Sigmoid colon (tissue), 7 donors: ENCODE measurements at places on chromosomes 12 and 14. TPM values are rescaled to one million over a fixed set of nuclear protein-coding genes. Genes with fewer than 3 reads are reported as not detected.

The RAPGEF3 gene
- polyA plus RNA-seq = 4.2 TPM

The KCNJ8 gene
- 6.4 TPM for polyA plus RNA-seq

The VRTN gene
- not detected for polyA plus RNA-seq

The C3AR1 gene
- 9.0 TPM for polyA plus RNA-seq

The COL2A1 gene
- polyA plus RNA-seq = 0.60 TPM

The RPGRIP1 gene
- 0.46 TPM for polyA plus RNA-seq

The CMTM5 gene
- not detected for polyA plus RNA-seq

The ADSS1 gene
- 3.5 TPM for polyA plus RNA-seq

The LRFN5 gene
- under 0.01 TPM for polyA plus RNA-seq

The C1R gene
- 257 TPM for polyA plus RNA-seq

The KRT2 gene
- not detected for polyA plus RNA-seq

The LRP1 gene
- polyA plus RNA-seq = 57.9 TPM

The PTCSC3 gene
- polyA plus RNA-seq = not detected

The CABP1 gene
- polyA plus RNA-seq = 0.92 TPM

The SUSD6 gene
- polyA plus RNA-seq = 10.4 TPM

The TUBA1B gene
- polyA plus RNA-seq = 1,083 TPM

The FBLN5 gene
- 19.5 TPM for polyA plus RNA-seq

The FZD10 gene
- polyA plus RNA-seq = 0.60 TPM

The BEGAIN gene
- 0.90 TPM for polyA plus RNA-seq

The DLK1 gene
- polyA plus RNA-seq = 0.46 TPM

The PTPRQ gene
- polyA plus RNA-seq = not detected

The CRIP2 gene
- polyA plus RNA-seq = 34.2 TPM

The PLCZ1 gene
- polyA plus RNA-seq = not detected

The HOXC4 gene
- 0.38 TPM for polyA plus RNA-seq

The RPL41 gene
- 6,338 TPM for polyA plus RNA-seq

The LTB4R2 gene
- polyA plus RNA-seq = 3.9 TPM

The KRT80 gene
- 0.34 TPM for polyA plus RNA-seq

The GPR162 gene
- 1.8 TPM for polyA plus RNA-seq

The BHLHE41 gene
- 4.8 TPM for polyA plus RNA-seq

The CELA1 gene
- polyA plus RNA-seq = not detected

The TAS2R20 gene
- polyA plus RNA-seq = not detected

The CCDC198 gene
- not detected for polyA plus RNA-seq

The PARPBP gene
- 1.2 TPM for polyA plus RNA-seq

The CAMKK2 gene
- polyA plus RNA-seq = 18.0 TPM

The RTN1 gene
- polyA plus RNA-seq = 9.3 TPM

The AHSA1 gene
- 82.3 TPM for polyA plus RNA-seq

The DTD2 gene
- 10.8 TPM for polyA plus RNA-seq

The GPR84 gene
- polyA plus RNA-seq = 0.60 TPM

The BMP4 gene
- 8.9 TPM for polyA plus RNA-seq

The SLC8B1 gene
- polyA plus RNA-seq = 12.3 TPM

The TMEM121 gene
- polyA plus RNA-seq = 2.3 TPM

The C12orf56 gene
- 2.1 TPM for polyA plus RNA-seq

The CLEC2B gene
- 9.1 TPM for polyA plus RNA-seq

The TOGARAM1 gene
- 2.8 TPM for polyA plus RNA-seq
